A673 (cell line): ENCODE measurements at places on chromosomes 1 and 21.
A peak's percentile ranks its signal among the peaks of the same experiment; 100 is the strongest.

DNA sequence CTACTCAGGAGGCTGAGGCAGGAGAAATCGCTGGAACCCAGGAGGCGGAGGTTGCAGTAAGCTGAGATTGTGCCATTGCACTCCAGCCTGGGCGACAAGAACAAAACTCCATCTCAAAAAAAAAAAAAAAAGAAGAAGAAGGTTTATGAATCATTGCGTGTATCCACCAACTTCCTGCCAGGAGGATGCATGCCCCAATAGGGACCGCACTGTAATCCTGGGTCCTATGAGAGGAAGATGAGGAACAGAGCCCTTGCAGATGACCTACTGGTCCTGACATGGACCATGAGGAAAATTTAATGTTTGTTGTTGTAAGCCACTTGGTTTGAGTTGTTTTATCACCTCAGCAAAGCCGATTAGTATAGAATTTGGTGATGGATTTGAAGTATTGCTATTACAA, 56.7 kb downstream of the PTGS2 start:
- DNase-seq: no peak

DNA sequence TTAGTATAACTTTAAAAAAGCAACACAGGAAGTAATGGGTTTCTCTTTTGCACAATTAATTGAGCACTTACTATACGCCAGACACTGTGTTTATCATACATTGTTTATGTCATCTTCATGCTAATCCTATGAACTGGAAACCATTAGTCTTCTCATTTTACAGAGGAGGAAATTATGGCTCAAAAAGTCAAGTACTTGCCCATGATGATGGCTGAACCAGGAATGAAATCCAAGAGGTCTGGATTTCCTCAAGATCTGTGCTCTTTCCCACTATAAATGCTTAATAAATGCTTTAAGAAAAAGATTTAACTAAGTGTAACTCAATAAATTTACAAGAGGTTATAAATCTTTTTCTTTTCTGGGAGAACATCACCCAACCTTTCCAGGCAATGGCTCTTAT, 303.7 kb upstream of the RRP15 start:
- no peak for DNase-seq

- DNase-seq: no peak
Observed at GRCh38 chr1:117641536-117641935, 35.7 kb downstream of the TENT5C start.

DNA sequence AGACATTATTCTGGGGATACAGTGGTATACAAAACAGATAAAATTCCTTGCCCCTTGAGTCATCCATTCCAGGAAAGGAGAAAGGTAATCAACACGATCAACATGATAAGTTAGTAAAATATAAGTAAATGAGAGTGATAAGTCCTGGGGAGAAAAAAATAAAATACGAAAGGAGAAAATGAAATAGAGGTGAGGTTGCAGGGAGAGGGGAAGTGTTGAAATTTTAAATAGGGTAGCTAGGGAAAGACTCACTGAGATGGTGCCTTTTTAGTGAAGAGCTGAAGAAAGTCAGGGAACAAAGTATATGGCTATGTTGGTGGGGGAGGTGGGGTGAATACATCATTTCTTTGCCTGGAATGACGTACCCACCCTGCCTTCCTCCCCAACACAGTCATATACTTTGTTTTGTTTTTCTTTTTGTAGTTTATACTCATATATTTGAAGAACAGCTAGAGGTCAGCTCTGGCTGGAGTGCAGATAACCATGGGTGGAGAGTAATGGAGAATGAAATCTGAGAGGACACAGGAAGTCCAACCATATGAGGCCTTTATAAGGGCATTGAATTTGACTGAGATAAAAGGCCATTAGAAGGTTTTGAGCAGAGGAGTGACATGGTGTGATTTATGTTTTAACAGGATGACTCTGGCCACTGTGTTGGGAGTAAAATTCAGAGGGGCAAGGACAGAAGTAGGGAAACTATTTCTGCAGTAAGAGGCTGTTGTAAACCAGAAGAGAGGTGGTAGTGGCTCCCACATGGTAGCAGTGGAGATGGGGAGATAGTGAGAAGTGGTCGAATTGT, 54.8 kb downstream of the OSBPL9 start:
- no peak for DNase-seq

GRCh38 chr1:230621324-230622030, 20.8 kb upstream of the COG2 start:
- no peak for DNase-seq

GRCh38 chr1:148347781-148348180, 135.3 kb downstream of the PPIAL4G start:
- DNase-seq: no peak

- DNase-seq: no peak
Observed at GRCh38 chr1:207581496-207582153, 63.3 kb upstream of the CR1L start.

DNA sequence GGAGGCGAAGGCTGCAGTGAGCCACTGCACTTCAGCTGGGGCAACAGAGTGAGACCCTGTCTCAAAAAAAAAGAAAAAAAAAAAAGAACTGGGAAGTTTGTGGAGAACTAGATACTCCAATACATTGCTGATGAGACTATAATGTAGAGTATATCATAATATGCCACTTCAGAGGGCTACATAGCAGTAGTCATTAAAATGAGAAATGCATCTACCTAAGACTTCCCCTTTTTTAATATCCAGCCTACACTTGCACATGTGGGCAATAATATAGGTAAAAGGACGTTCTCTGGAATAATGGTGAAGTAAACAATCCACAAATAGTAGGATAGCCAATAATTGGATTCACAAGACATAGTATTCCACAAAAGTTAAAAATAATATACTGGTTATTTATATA, 311.0 kb downstream of the HLX start:
- DNase-seq: no peak

- no peak for DNase-seq
Observed at GRCh38 chr1:2582391-2582790, 4.2 kb upstream of the PRXL2B start.

DNA sequence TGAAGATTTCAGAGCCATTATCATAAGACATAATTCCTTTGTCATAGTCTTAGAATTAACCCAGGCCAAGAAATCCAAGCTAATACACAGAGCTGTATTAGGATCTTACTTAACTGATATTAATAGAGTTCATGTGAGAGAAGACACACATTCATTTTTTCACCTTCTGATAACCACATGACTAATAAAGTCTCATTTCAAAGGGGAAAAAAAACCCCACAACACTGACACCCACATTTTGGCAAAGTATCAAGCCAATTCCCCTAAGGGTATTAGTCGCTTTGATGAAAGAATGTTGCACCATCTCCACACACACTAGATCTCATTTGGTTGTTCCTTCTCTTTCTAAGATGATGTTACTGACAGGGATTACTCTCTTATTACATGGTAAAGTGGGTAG, 344.4 kb upstream of the ESRRG start:
- DNase-seq: no peak

DNA sequence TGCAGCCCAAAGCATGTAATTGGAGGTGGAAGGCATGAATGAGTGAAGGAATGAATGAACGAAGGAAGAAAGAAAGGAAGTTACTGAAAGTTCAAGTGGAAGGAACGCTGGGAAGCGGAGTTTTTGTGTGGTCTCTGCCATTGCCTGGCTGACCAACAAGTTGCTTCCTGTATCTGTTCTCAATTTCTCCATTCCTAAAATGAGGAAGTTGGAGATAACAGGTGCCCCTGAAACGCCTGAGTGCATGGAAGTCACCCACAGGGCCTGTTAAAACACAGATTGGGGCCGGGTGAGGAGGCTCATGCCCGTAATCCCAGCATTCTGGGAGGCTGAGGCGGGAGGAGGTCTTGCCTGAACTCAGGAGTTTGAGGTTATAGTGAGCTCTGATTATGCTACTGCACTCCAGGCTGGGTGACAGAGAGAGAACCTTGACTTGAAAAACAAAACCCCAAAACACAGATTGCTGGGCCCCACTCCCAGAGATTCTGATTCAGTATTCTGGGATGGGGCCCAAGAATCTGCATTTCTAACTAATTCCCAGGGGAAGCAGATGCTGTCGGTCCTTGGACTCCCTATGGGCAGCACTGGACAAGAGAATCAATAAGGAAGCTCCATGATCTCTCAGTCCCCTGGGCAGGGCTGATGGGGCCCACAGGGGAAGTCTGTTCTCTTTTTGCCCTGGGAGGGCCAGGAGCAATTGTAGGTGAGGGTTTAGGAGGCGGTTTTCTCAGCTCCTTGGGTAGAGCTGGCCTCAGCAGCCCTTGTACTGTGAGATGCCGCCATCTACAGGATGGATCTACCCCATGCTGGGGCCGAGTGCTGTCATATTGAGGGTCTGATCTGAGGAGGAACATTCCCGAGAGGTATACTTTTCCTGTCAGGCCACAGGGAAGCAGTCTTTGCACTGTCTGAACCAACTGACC, 3.3 kb upstream of the CNR2 start:
- peak; percentile 86 for DNase-seq

GRCh38 chr1:203325418-203326091, 20.2 kb downstream of the BTG2 start:
- DNase-seq: no peak

DNA sequence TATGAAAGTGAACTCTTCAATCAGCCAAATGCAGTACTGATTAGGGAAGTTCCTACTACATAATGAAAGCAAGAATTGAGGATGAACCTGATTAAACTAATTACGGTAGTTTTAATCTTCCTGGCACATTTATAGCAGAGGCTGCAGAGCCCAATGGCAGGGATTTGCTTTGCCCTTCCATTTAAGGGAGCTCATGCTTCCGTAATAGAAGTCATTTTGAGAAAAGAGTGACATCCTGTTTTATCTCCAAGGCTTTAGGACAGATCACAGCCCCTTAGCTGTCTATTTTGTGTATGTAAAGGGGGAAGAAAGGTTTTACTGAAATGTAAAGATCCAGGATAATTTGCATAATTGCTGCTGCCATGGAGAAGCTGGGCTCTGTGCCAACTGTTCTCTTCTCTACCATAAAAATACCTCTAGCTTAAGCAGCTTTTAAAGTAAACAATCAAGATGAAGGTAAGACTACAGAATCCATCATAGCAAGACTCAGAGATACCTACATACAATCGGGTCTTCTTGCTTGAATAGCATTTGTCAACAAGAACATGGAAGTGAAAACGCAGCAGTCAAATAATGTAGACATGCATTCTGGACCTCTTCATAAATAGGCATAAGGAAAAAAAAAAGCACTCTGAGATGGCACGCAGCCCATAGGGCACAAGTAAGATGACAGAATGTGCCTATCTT, 62.5 kb downstream of the ASH1L start:
- peak; percentile 91 for DNase-seq

- DNase-seq: no peak
Observed at GRCh38 chr1:195335541-195335940, 1272.7 kb downstream of the KCNT2 start.
